ENCODE measurements at places on chromosomes 12 and 14. TPM values are rescaled to one million over a fixed set of nuclear protein-coding genes. Genes with fewer than 3 reads are reported as not detected.

Gene LMNTD1
- not detected for total RNA-seq

Gene CCDC175
- total RNA-seq: not detected

Gene SCARB1
- 142 TPM for total RNA-seq

Gene HNF1A
- total RNA-seq: 2.8 TPM

Gene TM9SF1
- 71.4 TPM for total RNA-seq

Gene ANO4
- 0.13 TPM for total RNA-seq

Gene KRT75
- 0.13 TPM for total RNA-seq

Gene KLRD1
- not detected for total RNA-seq

Gene HOXC6
- total RNA-seq: 3.5 TPM

Gene OASL
- total RNA-seq: 4.1 TPM

Gene TMPO
- total RNA-seq: 78.3 TPM

Measured in A549 treated with ZK216348 at 1 μM for 4 hours (cell line).